Hippocampal formation (tissue), 2 donors: ENCODE measurements at places on chromosomes 4 and X.

GRCh38 chr4:28402751-28403150 is 1542.1 kb downstream of the STIM2 start:
- DNase-seq, result no peak

GRCh38 chr4:144701683-144702233 is 55.8 kb downstream of the HHIP start:
- DNase-seq, result no peak

DNA sequence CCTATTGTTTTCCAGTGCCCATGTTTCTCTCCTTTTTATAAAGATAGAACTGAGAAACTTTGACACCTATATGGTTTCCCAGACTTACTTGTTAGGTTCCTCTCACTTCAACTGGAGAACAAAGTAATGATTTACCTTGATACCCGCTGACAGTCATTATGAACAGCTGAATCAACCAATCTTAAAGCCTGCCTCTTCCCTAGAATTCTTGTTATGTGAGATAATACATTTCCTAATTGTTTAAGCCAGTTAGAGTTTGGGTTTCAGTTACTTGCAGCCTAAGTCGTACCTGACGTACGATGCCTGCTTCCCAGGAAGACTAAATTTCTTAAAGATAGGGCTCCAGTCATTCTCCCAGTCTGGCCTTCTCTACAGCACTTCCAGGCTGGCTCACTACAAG is 97.3 kb downstream of the SHROOM4 start:
- no peak for DNase-seq

DNA sequence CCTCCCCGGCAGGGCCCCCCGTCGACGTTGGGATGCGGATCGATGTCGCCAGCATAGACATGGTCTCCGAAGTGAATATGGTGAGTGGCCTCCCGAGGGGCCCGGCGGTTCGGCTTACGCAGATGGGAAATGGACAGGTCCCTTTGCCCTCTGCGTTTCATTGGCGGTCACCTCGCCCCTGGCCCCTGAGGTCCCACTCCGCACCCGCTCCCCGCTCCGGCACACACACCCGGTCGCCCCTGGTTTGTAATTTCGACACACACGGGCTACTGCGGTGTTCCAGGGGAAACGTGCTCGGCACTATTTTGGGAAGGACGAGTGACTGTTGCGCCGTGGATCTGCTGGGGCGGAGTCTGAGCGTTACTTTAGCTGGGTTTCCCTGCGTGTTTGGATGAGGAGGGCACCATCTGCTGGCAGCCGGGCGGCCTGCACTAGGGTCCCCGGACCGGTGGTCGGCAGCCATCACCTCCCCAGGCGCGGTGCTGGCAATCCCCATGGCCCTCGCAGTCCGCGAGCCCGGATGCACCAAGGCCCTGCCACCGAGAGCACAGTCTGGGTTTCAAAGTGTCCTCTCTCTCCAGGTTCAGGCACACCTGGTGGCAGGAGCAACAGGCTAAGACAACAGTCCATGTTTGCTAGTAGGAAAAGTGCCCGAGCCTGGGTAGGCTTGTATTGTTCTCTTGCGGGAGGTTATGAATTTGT is 1.2 kb downstream of the GABRB1 start:
- DNase-seq, result peak; percentile 70

- DNase-seq, result no peak
Observed at GRCh38 chr4:48556268-48556667, 66.2 kb downstream of the ZAR1 start.

DNA sequence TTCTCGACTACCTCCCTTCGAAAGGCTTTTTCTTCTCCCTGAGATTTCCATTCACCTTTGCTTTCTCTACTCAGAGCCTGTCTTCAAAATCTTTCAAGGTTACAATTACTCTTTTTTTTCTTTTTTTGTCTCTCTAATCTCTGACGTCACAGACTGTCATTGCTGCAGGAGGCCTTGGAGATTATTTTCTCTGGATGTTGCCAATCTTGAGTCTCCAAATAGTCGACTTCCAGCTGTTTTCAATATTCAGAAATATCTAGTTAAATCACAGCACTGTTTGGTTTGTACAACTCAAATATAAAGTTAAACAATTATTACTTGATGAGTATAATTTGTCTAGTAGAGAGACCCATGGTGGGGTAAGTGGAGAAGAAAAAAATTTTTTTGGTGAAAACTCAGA is 359.0 kb upstream of the BOD1L1 start:
- no peak for DNase-seq

- no peak for DNase-seq
Observed at GRCh38 chr4:112515198-112516065, 548 bp downstream of the NEUROG2 start.

- no peak for DNase-seq
Observed at GRCh38 chr4:73922766-73923630, 53.8 kb downstream of the CXCL1 start.

DNA sequence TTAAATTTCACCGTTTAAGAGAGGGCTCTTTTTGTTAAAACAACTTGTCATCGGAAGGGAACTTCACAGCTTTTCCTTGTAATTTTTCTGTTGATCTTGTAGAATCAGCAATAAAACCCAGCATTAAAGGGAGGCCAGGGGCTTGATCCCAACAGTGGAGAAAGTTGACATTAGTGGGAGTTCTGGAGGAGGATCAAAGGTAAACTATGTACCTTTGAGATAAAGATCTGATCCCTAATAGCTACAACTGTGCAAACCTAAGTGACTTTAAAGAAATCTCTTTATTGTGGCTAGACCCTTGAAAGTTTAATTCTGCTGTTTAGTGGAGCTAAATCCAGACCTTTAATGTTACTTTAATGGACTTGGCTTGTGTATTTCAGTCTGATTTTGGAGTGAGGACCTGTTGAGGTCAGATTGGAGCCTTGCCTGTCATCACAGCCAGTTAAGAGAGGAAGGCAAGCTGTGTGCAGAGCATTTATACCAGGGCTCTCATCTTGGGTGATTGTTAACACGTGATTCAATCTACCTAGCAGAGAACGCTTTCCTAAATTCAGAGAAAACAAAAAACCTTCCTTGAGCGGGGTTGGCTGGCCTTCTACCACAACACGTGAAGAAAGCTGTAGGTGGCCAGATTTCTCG is 1.7 kb downstream of the DOCK11 start:
- DNase-seq, result no peak

GRCh38 chr4:98919996-98920395 is 8.9 kb downstream of the EIF4E start:
- no peak for DNase-seq

DNA sequence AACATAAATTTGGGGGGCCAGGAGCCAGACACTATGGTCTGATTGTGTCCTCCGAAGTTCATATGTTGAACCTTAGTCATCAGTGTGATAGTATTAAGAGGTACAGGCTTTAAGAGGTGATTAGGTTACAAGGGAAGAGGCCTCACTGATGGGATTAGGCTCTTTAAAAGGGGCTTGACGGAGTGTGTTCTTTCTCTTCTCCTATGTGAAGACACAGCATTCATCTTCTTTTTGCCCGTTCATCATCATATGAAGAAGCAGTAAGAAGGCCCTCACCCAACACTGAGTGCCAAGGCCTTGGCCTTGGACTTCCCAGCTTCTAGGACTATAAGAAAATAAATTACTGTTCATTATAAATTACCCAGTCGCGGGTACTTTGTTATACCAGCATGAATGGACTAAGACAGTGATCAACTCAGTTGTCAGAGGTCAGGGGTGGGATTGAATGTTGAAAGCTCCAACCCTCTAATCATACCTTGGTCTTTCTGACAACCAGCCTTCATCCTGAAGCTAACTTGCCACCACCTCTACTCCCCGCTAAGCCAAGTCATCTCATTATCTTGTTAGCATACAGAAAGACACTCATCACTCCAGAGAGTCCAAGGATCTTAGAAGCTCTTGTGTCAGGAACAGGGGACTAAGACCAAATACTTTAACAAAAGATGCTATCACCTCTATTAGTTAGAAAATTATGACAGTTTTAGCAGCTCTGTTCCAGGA is 543.4 kb upstream of the DIPK2B start:
- no peak for DNase-seq

- DNase-seq, result peak; percentile 49
Observed at GRCh38 chr4:123398853-123399626, 2.4 kb downstream of the SPRY1 start.

DNA sequence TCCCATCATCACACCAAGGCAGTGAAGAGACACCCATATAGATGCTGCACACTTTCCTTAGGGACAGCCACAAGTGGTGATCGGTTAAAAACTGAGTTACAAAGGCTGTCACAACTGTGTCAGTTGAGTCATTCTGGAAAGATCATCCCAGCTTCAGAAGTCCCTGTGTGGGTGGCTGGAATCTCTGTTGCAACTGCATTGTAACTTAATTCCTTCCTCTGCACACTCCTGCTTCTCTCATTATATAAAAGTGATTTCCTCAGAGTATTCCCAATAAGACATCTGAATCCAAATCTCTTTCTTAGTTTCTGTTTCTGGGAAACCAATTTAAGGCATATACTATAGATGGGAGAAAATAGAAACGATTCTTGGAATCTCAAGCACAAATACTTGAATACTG is 88.1 kb downstream of the FSTL5 start:
- DNase-seq, result no peak

DNA sequence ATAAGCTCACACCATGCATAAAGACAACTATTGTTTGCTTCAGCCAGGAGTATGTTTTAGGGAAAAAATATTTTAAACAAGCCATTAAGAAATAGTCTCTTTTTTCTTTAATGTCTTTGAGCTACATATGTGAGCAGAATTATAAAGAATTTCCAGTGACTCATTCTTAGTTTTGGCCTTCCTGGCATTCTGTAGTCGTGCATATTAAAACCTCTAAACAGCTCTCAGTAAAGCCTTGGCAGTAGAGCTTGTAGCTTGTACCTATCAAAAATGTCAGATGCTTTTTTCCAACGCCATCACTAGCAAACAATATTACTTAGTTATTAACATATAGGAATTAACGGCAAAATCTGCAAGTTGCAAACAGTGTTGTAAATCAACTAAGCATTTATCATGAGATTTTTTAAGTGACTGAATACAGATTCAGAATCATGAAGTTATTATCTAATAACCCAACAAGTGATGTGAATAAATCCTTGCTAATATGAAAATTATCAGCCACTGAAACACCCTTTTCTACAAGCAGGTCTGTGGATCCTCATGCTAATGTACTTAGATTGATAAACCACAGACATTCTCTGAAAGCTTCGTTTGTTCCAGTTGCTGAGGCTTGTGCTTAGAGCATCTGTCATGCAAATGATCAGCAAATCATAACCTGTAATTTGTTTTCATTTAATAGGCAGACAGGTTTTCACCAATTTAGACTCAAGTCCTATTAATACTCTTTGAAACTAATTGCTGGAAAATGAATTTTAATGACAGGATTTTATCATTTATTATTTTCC is 412.0 kb upstream of the ATOH1 start:
- DNase-seq, result no peak

GRCh38 chr4:111954550-111954949 is 190.7 kb upstream of the FAM241A start:
- DNase-seq, result no peak
